Dermis microvascular lymphatic vessel endothelial cell (primary cell): ENCODE measurements at places on chromosomes 11 and 22. TPM values are rescaled to one million over a fixed set of nuclear protein-coding genes. Genes with fewer than 3 reads are reported as not detected.

Gene CEP126
- 0.25 and 0.51 TPM in 2 replicates for total RNA-seq

Gene GPHA2
- not detected in 2 replicates for total RNA-seq

Gene MAPK8IP2
- total RNA-seq = 0.13 and 0.25 TPM in 2 replicates

Gene TPBGL
- under 0.01 and 0.13 TPM in 2 replicates for total RNA-seq

Gene POU2AF1
- total RNA-seq = not detected in 2 replicates

Gene MPPED1
- not detected in 2 replicates for total RNA-seq

Gene CRYAB
- total RNA-seq = 0.13 TPM in 2 replicates

Gene SHISAL1
- total RNA-seq = under 0.01 TPM in 2 replicates

Gene SCN2B
- not detected in 2 replicates for total RNA-seq

Gene OR51I1
- total RNA-seq = 0.13 TPM in 1 of 2 replicates, not detected in the other

Gene RELA
- 8.7 and 16.3 TPM in 2 replicates for total RNA-seq
